ENCODE measurements at places on chromosomes 2 and 18. TPM values are rescaled to one million over a fixed set of nuclear protein-coding genes. Genes with fewer than 3 reads are reported as not detected.

DNA sequence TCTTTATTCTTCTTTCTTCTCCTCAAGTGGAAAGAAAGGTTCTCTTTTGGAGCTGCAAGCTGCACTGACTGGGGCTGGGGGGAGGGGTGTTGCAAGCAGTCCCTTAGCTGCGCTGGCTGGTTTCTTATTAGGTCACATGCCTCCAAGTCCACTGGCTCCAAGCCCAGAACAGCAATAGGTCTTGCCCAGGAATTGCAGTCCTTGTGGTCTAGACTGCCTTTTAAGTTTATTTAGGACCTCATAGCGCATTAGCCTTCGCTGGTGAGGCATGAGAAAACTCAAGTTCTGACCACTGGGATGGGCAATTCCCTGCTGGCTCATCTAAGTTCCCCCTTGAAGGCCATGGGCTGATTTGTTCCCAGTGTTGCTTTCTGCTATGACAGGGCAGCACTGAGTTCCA is 138.6 kb upstream of the SCN7A start:
- no peak for DNase-seq

GRCh38 chr2:60334610-60335009 is 218.8 kb downstream of the BCL11A start:
- DNase-seq, result no peak

DNA sequence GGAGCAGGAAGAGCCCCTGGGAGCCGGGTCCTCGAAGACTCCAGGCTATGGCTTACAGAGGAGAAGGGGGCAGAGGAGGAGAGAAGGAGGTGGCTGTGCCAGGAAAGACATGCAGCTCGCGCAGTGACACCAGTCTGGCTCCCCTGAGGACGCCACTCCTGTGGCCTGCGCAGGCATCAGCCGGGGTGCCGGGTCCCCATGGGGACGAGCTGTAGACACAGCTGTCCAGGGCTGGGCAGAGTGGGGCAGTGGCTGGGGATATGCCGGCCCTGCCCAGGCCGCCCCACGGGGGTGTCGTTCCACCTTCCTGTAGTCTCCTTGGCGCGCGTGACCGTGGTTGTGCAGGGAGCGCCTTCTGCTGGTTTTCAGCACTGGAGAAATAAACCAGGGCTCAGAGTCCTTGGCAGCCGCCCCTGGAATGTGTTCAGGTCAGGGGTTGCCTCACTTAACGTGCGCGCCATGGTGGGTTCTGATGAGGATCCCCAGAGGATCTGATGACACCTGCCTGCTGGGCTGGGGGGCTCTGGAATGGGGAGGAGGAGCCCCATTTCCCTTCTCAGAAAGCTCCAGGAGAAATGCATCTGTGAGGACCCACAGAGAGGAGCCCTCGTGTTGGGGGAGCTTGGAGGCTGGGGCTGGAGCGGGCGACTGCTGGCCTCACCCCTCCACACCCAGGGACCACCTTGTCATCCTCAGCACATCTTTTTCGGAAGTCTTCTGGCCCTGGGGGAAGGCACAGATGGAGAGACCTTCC is 26.7 kb downstream of the RAMP1 start:
- DNase-seq, result peak; percentile 27

DNA sequence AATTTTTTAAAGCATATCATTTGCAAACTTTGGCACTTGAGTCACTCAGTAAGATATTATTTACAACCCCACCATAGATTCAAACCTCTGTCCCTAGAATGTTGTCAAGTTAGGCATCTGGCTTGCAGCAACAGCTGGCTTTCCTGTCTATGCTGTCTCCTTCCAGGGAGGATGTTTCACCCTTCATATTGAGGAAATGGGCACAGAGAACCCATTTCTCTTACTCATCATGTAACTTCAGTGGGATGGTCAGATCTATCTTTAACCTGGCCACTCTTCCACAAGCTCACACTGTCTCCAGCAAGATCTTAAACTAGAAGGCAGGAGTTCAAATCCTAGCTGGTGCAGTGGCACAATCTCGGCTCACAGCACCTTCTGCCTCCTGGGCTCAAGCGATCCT is 15.8 kb downstream of the LCT start:
- DNase-seq, result no peak

DNA sequence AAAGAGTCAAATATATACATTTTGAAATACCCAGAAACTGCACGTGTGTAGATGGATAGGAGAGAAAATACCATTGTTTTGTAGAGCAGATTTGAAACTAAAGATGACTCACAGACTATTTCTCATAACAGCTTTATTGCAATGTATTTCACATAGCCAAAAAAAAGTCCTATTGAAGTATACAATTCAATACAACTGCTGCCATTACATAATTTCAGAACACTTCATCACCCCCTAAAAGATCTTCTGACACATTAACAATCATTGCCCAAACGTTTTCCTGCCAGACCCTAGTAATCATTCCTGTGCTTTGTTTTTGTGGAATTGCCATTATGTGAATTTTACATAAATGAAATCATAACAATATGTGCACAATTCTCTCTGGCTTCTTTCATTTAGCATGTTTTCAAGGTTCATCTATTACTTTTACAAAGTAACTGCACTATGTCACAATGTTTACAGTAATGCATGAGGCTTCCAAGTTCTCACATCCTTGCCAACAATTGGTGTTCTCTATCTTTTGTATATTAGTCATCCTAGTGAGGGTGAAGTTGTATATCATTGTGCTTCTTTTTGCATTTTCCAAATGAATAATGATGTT is 378.6 kb upstream of the CWC22 start:
- DNase-seq, result no peak

GRCh38 chr2:64972876-64973275 is 16.3 kb upstream of the SLC1A4 start:
- no peak for DNase-seq

GRCh38 chr2:142130111-142131009 is 456 bp downstream of the LRP1B start:
- DNase-seq, result peak; percentile 72

DNA sequence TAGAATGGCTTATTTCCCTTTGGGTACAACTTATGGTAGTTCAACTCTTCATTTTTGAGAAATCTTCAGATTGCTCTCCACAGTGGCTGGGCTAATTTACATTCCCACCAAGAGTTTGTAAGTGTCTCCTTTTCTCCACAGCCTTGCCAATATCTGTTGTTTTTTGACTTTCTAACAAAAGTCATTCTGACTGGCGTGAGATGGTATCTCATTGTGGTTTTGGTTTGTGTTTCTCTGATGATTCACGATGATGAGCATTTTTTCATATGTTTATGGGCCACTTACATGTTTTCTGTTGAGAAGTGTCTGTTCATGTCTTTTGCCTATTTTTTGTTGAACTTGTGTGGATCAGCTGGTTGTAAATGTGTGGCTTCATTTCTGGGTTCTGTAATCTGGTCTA is 871.0 kb downstream of the EPHA4 start:
- no peak for DNase-seq

DNA sequence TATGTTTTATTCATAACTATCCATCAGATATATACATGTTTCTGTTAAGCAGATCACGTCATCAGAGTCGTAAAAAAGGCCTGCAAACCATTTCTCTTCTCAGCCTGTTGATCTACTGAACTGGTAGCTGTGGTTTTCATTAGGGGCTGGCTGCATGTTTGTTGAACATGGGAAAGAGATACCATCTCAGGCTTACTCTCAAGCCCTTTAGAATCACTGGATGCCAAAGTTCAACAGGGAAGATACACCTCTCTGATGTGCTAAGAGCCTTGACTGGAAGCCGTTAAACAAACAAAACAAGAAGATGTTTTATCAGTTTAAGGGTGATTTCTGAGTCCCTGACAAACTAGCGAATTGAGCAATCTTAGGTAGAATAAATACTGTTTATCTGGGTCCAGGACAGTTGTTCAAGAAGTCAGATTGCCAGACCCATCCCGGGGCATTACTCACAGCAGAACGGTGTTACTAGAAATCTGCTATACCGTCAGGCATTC is 94.5 kb upstream of the LMAN1 start:
- DNase-seq, result no peak

GRCh38 chr2:128315122-128315828 is 3.4 kb downstream of the HS6ST1 start:
- DNase-seq, result peak; percentile 34

DNA sequence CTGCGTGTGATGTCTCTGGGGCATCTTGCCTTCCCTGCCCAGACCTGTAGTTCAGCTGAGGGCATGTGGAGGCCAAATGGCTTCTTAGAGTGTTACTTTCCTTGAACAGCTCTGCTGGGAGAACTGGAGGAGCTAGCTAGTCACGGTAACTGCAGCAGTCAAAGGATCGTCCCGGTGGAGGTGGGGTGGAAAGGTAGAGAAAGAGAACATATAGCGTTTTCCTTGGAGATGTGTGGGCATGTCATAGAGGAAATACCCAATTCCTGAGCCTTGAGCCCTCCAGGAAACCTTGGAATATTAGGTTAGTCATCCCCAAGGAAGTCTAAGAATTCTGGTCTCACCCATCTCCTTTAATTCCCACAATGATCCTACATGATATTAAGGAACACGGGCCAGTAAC is 33.5 kb upstream of the IL37 start:
- DNase-seq, result no peak

GRCh38 chr2:32422133-32422532 is 65.3 kb downstream of the BIRC6 start:
- DNase-seq, result no peak

GRCh38 chr2:219744600-219744999 is 117.2 kb downstream of the SLC4A3 start:
- DNase-seq, result no peak

GRCh38 chr2:44137872-44138551 is 30.7 kb upstream of the PPM1B start:
- peak; percentile 50 for DNase-seq

GRCh38 chr2:191013682-191013931 is 364 bp downstream of the STAT1 start:
- no peak for DNase-seq

DNA sequence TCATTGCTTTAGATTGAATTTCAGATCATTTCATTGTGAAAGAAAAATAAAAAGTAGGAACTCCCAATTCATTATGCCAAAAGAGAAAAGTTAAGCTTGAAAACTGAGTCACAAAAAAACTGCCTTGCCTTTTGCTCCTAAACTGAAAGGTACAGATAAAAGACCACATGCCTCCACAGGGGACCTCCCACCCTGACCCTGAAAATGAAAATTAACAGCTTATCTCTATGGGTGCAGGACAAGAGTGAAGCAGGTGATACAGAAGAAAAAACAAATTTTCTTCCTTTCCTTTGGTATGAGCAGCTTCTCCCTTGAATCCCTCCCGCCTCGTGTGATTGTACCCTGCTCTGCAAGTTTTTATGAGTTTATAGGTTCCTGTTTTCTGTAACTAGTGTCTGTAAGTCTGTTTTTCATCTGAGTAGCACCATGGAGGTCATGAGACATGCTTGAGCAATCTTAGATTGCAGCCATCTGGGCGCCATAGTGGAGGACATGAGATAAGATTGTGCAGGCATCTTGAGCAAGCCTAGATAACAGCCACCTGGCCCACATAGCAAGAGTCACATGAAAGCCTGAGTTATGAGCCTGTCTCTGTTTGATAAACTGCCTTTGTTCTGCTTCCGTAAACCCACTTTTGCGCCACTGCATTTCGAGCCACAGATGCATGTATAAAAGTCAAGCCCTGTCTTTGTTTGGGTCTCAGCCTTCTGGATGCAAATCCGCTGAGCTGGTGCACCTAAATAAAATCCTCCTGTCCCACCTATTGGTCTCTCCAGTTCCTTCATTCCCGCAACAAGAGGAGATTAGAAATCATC is 56.2 kb upstream of the DYNC1I2 start:
- DNase-seq, result no peak

DNA sequence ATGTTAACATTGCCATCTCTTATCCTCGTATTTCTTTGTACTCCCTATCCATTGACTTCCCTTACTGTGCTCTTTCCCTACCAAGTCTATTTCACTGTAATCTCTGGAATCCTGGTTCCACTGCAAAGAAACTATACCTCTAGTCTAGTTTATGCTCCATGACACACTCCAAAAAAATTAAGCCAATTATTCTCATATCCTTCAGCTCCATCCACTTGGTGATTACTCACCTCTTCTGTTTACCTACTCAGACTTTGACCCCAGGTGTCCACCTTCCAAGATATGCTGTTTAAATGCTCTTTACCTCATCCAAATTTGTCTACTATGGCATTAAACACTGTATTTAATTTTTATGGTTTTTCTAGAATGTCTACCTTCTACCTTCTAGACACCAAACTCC is 137.9 kb downstream of the ATAD2B start:
- no peak for DNase-seq

GRCh38 chr2:103152556-103152955 is 390.7 kb downstream of the TMEM182 start:
- DNase-seq, result no peak

DNA sequence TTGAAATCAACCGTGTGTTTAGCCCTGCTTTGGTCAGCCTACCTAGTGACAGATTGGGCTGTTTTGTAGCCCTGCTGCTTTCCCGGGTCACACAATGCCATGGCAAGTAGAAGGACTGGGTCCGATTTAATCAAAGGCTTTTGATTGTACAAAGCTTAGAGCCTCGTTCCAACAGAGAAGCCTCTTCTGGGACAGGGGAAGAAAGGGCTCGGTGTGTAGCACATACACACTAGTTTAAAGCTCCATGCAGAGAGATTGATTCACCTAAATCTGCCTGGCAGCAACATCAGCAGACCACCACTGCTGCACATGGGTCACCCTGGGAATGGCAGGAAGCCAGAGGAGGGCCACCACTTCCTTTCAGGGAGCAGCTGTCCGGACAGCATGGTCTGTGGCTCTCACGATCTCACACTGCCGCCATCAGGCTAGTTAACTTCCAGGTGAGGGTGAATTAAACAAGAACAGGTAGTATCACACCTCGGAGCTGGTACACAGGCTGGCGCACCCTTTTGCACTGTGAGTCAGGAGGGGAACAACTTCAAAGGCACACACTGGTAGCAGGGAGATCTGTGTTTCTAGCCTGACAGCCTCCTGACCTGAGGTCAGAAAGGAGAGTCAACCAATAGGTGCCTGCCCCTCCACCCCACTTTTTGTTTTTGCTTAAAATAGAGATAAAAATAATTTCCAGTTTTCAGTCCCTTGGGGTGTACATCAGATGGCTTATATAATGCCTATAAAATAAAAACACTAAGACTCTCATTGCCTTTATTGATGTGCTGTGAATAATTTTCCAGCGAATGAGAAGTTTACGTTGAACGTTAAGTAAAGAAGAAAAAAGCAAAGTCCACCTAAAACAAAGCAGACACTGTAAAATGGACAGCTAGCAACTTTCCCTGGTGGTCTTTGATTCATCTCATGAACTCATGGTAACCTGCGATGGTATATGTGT is 108.5 kb downstream of the CDCA7 start:
- DNase-seq, result peak; percentile 41

APOB gene
- 0.26 TPM for total RNA-seq

TEX44 gene
- not detected for total RNA-seq

TMEM182 gene
- total RNA-seq, result 3.6 TPM

CEP192 gene
- total RNA-seq, result 23.5 TPM

TMEM247 gene
- not detected for total RNA-seq

CAPN14 gene
- 0.07 TPM for total RNA-seq

MROH2A gene
- not detected for total RNA-seq

POTEI gene
- total RNA-seq, result 1.2 TPM

TUBA3E gene
- total RNA-seq, result 0.13 TPM
